ENCODE measurements at places on chromosomes 1 and 21. TPM values are rescaled to one million over a fixed set of nuclear protein-coding genes. Genes with fewer than 3 reads are reported as not detected.

The FCRL2 gene
- 81.0 TPM for total RNA-seq

The TDRD5 gene
- not detected for total RNA-seq

The ASCL5 gene
- not detected for total RNA-seq

The CDA gene
- not detected for total RNA-seq

The HAO2 gene
- not detected for total RNA-seq

The GNAT2 gene
- not detected for total RNA-seq

The ITGB2 gene
- total RNA-seq = 86.7 TPM

The SPRR5 gene
- not detected for total RNA-seq

The KCNC4 gene
- total RNA-seq = 24.3 TPM

The ECM1 gene
- total RNA-seq = 1.9 TPM

The EXOSC10 gene
- total RNA-seq = 118 TPM

The VANGL2 gene
- 14.5 TPM for total RNA-seq

The ARHGEF16 gene
- total RNA-seq = not detected

The CHIT1 gene
- total RNA-seq = 11.9 TPM

The C1orf226 gene
- total RNA-seq = not detected

The LRRC71 gene
- total RNA-seq = not detected

The A3GALT2 gene
- total RNA-seq = not detected

The JAM2 gene
- 1.3 TPM for total RNA-seq

The CD164L2 gene
- total RNA-seq = not detected

The LDLRAD1 gene
- not detected for total RNA-seq

The LHX4 gene
- total RNA-seq = not detected

The SLAMF9 gene
- not detected for total RNA-seq

The MARK1 gene
- total RNA-seq = 3.9 TPM

The TNNT2 gene
- total RNA-seq = not detected

The NTRK1 gene
- not detected for total RNA-seq

The CNR2 gene
- total RNA-seq = 45.6 TPM
